Right renal cortex interstitium (tissue), 3 donors: ENCODE measurements at places on chromosomes 3 and 15.

DNA sequence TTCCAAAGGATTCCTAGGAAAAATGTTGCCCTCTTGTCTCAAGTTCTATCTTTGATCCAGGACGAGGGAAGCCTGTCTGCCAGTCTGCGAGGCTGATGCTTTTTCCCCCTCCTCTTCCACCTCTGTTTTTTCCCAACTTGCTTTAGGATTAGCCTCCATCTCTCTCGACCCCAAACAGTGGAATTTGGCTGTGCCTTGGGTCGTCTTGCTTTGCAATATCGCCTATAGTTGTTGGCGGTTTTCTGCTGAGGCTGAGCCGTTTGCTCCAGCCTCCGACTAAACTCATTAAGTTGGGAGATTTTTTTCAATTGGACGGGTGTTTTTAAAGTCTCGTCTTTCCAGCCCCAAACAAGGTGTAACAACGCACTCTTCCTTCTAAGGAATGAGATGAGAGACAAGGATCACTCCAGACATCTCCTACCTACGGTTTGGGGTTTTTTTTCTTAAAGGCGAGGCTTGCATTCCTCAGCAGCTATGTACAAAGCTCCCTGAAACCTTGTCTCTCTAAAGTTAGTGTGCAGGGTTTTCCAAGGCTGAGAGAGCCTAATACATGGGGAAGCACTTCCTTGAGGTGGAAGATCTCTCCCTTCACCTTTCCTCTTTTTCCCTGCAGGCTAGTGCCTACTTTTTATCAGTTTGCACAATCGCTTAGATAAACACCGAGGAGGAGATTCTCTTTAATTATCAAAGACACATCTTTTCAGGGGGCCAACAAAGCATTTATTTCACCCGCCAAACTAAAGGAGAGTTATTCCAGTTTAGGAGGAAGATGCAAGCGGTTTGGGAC is 4.8 kb upstream of the NR2F2 start:
- no peak for DNase-seq

- DNase-seq: peak; percentile 91
Measured at GRCh38 chr15:69058830-69059556, 44.5 kb downstream of the NOX5 start.

DNA sequence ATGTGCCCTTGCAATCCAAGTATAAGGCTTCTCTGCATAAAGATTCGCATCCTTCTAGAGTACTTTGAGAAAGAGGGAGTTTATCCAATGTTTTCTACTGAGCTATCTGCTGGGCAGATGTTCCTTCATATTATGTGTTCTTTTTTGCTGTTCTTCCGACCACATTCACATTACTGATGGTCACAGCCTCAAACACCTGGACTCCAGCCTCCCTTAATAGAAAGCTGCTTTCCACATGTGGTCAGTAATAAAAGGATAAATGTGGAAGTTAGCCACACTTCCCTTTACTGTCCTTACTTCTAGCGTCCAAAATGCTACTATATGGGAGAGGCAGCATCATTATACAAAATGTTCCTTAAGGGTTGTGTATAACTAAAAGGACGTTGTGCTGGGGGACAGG is 116.9 kb downstream of the CD47 start:
- DNase-seq: no peak

GRCh38 chr3:73046195-73046594 is 15.3 kb upstream of the EBLN2 start:
- no peak for DNase-seq
